ENCODE measurements at places on chromosomes 3 and 15.

DNA sequence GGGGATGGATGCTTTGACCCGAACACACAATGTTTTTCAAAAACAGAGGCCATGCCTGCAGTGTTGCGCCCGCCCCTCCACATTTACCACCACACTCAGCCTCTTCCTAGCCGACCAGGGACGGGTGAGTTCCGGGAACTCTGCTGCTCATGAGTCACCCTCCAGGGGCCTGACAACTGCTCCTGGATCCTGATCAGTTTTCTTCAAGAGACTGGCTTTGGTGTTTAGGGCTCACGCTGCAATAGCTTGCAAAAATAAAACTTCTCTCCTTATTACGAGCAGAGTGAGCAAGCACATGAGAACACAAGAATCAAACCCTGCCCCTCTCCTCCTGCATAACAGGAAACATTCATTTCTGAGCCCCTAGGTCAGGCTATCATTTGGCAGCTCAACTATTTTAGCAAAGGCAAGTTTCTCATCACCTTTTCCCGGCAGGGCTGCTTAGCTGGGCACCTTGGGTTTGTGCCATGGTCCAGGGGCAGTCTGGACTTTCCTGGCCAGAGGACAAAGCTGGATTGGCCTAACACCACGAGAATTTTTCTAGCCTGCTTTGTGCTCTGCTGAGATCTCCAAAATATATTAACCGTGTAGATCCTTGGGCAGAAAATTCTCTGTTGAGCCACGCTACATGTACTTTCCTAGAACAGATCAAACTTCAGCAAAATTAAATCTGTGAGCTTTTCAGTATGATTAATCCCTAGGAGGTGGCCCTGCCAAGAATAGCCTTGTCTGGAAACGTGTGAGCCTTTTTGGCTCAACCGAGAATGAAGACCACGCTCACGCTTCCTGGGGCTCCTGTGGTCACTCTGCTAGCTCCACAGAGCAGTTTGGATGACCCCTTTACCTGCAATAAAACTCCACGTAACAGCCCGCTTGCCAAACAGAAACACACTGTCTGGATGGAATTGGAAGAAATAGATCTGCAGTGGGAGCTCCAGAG is 52.7 kb upstream of the SPATA12 start:
- DNase-seq, result peak; percentile 92

GRCh38 chr3:47849699-47850563 is 47.0 kb downstream of the DHX30 start:
- DNase-seq, result peak; percentile 55

GRCh38 chr3:161372321-161373260 is 1.3 kb upstream of the SPTSSB start:
- peak; percentile 34 for DNase-seq

DNA sequence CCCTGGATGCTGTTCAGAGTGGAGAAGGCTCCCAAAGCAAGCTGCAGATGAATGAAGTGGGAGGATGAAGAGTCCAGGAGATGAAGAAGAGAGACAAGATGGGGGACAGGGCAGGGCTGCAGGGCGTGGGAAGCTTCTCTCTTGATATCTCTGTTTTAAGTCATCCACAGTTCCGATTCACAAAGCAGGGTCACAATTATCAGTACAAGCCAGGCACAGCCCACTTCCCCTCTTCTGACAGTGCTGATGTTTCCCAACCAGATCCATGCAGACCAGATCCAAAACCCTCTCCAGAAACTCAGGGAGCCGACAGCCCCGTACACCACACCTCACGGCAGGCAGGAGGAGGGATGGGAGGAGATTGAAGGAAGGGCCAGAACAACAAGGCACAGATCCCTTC is 31.1 kb downstream of the NTRK3 start:
- no peak for DNase-seq

DNA sequence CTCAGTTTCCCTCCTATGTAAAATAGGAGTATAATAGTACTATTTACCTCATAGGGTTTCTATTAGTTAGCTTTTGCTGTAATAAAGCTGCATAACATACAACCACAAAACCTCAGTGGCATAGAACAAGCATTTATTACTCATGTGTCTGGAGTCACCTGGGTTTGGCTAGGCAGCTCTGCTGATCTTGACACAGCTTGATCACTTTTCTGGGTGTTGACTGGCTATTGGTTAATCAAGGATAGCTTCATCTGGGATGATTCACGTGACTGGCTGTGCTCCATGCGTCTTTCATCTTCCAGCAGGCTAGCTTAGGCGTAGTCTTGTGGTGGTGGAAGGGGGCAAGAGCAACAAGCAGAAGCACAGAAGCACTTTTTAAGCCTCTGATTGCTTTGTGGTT is 112.6 kb downstream of the SQOR start:
- no peak for DNase-seq
